Activated CD4-positive, alpha-beta memory T cell treated with anti-CD3 and anti-CD28 coated beads for 36 hours (primary cell): ENCODE measurements at places on chromosomes 6 and 20. TPM values are rescaled to one million over a fixed set of nuclear protein-coding genes. Genes with fewer than 3 reads are reported as not detected.

SLC22A7 gene
- total RNA-seq: not detected

GRCh38 chr6:27280064-27280539 lies 32.0 kb downstream of the POM121L2 start:
- peak; percentile 30 for DNase-seq

GRCh38 chr6:125004797-125005595 lies 42.8 kb downstream of the RNF217 start:
- DNase-seq: no peak

DNA sequence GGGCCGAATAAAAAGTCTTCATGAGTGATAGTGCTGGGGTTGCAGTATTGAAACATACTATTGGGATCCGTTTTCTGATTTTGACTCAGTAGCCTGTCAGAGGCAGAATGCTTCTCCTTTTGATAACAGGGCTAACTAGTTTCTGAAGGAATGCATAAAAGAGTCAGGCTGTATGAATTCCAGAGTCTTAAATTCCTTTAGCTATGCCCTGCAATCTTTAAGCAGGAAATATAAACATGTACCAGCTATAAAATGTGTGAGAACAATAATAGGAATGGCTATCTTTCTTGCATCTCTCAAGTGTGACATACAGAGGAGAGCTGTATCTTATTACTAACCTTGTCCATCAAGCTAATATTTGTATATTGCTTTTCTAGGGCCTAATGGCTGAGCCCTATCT lies 917.1 kb downstream of the KIF16B start:
- DNase-seq: no peak

DNA sequence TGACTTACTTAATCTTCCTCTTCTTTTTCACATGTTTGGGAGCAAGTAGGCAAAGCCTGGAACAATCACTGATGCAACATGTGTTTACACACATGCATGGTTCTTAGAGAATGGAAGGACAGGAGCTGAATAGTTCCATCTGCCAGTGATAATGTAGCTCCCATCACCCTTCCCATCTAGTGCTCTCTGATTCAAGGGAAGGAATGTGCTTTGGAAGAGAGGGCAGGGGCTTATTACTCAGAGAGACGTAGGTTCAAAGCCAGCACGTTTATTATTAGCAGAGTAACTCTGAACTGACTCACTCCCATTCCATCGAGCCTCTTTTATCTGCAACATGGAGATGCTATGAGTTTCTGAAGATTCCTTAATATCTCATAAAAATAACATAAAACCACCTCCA lies 211.9 kb downstream of the GMPR start:
- no peak for DNase-seq

DNA sequence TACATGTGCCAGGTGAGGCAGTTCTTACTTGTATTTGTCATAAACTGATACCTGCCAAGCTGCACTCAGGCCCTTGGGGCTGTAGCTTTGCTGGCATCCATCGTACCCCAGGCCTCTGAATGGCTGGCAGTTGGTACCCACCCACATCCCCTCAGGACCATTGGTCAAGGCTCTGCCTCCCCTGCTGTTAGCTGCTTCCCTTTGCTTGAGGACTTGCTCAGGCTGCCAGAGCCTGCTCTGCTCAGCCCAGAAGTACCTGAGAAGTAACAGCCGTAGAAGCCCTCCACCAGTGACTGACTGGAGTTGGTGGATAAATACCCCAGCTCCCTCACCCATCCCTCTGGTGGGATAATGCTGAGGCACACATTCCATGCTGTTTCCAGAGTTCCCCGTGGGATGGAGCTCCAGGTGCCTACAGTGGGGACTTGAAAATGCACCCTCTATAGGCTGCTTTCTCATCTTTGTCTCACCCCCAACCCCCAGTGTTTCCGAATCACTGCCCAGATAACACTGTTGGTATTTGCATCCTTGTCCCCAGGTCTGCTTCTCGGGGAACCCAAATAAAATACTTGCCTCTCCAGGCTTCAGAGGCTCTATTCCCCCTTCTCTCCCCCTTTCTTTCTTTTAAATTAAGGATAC lies 7.3 kb downstream of the EBF4 start:
- no peak for DNase-seq

DNA sequence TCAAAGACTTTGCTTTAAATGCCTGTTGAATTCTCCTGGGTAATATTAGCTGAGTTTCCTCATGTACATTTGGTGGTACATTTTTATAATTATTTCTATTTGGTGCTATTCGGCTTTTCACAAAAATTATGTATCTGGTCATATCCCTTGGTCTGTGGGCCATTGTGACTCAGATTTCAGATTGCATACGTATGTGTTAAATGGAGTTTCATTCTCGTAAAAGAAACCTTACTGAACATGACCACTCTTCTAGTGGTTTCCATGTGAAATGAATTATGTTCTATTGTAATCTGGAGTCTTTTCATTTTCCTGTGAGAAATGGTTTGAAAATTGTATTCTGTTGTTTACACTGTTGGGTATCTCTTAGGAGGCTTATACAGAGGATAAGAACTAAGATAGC lies 386.2 kb upstream of the FLRT3 start:
- DNase-seq: no peak

GRCh38 chr20:40431611-40432010 lies 257.4 kb downstream of the MAFB start:
- DNase-seq: no peak

ENPP3 gene
- 0.86 TPM for total RNA-seq

PRL gene
- total RNA-seq: not detected

DNA sequence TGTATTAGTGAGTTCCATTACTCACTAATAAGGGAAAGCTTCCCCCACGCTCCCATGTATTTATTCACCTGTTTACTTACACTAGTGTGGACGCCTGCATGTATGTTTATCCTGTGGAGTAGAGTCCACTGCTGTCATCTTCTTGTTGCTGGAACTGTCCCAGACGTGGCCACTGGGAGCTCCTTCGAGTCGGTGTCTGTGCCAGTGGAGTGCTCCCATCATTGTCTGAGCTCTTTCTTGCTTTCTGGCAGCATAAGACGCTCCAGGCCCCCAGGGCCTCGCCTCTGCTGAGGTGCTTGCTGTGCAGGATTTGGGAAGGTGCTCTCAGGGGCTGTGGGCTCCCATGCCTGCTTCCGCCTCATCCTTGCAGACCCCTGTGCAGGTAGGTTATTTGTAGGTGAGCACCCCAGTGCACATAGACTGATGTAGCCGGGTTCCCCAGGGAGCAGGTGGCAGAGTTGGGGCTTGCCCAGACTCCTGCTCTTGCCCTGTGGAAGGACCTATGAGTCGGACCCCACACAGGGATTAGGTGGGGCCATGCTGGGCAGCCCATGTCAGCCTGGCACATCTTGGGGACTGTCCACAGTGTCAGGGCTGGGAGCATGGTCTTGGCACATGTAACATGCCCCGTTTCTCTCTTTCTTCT lies 16.6 kb downstream of the PHACTR3 start:
- DNase-seq: no peak

GRCh38 chr6:170174771-170175643 lies 115.9 kb downstream of the DLL1 start:
- no peak for DNase-seq

GRCh38 chr6:12383448-12383847 lies 93.3 kb downstream of the EDN1 start:
- no peak for DNase-seq

SLC25A27 gene
- 0.53 TPM for total RNA-seq

DNA sequence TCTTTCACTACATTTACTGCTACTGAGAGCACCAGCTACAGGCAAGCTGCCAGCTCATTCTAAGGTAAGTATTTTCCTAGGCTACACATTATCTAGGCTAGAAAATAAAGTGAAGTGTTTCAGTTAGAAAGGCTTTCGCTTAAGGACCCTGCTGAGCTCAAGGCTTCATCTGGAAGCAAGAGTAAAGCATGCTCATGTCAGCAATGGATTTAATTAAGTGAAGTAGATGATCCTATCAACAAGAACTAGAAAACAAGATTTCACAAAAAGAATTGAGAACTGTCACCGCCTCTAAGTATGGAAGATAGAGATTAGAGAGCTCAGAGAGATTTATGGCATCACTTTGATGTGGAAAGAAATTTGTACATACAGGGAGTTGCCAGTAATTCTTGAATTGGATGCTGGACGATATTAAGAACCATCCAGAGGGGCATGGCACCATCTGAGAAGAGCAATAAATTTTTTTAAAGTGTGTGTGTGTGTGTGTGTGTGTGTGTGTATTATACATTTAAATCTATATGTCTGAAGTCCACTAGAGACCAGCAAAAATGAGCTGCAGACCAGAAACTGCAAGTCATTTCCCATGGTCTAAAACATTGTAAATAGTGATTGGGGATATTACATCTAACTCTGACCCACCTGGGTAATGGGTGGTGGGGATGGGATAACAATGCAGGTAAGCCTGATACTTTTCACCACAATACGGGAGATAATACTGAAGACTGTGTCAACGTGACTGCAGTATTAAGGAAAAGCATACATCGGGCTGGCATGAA lies 105.2 kb upstream of the MAP7 start:
- no peak for DNase-seq

KCNK15 gene
- total RNA-seq: 0.71 TPM

NRSN1 gene
- not detected for total RNA-seq

DNA sequence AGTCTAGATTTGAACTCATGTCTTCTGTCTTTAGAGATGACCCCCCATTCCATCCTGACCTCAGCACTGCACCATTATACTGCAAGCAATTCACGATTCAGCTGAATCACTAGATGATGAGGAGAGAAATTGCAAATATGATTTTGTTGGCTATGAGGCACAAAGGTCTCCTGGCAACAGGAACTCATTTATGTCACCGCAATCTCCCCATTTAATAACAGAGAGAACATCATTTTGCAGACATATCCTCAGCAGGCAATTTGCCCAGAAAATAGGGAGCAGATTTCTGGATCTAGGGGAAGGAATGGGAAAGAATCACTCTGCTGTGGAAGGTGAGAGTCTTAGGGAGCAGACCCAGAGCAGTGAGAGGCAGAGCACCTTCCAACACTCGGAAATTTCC lies 303.0 kb downstream of the PAX1 start:
- DNase-seq: no peak

DNA sequence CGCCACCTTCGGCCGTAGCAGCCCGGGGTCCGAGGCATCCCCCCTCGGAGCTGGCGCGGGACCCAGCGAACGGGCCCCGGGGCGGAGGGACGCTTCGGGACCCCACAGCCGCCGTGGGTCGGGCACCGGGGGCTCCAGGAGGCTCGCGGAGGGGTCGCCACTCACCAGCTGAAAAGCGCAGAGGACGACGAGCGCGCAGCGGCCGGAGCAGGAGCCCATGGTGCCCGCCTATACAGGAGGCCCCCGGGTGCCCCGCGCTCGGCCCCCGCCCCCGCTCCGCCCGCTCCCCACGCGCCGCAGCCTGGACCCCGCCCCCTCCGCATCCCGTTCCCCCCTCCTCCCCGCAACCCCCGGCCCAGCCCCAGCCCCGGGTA lies at the start of gene NKAIN4:
TSS of gene NKAIN4 (minus strand) at position 232 of the 374 bp plus-strand sequence. CDS start at position 219, 13 bp downstream.
- DNase-seq: no peak

SASH1 gene
- 0.44 TPM for total RNA-seq

DNA sequence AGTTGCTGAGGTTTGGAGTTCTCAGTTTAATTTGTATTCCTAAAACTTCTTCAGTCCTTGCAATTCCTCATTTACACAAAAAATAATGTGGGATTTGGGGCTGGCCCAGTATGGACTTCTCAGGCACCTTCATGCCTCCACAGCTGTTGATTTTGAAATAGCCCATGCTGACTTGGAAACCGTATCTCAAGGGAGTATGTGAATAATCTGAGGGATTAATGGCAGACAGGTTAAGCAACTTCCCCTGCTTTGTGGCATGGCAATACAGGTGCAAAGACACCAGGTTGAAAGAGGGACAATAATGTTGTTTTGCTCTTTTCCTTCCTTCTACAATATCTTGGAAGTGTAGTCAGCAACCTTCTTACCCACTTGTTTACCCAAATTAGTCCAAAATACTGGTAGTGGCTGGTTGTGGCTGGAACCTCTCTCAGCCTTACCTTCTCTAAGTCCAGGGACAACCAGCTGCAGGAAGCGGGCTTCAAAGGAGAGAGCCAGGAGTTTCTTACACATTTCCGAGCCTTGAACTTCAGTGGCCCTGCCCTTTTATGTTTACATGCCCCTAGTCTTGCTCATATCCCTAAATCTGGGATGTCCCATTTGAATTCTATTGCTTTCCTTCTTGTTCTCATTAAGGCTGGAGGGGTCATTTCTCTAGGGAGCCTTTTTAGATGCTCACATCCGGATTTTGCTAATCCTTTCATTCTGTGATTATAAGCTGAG lies 44.1 kb upstream of the ADGRF1 start:
- no peak for DNase-seq

DNA sequence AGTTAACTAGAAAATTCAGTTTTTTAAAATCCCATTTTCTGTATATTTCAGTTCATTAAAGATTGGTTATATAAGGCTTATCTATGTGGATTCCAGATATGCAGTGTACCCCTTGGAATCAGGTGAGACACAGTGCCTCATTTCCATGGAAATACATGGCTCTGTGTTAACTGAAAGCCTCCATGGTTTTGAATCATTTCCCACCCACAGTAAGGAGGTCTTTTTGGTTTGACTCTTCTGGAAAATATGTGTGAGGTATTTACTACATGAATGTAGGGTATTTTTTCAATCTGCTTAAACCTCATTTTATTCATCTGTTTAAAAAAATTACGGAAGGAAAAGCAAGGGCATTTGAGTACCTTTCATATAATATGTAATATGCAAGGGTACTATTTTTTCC lies 25.5 kb downstream of the RNF144B start:
- DNase-seq: no peak

QKI gene
- total RNA-seq: 43.9 TPM

METTL24 gene
- total RNA-seq: not detected

- peak; percentile 39 for DNase-seq
Measured at GRCh38 chr20:63177134-63177784, 38.7 kb downstream of the YTHDF1 start.

DNA sequence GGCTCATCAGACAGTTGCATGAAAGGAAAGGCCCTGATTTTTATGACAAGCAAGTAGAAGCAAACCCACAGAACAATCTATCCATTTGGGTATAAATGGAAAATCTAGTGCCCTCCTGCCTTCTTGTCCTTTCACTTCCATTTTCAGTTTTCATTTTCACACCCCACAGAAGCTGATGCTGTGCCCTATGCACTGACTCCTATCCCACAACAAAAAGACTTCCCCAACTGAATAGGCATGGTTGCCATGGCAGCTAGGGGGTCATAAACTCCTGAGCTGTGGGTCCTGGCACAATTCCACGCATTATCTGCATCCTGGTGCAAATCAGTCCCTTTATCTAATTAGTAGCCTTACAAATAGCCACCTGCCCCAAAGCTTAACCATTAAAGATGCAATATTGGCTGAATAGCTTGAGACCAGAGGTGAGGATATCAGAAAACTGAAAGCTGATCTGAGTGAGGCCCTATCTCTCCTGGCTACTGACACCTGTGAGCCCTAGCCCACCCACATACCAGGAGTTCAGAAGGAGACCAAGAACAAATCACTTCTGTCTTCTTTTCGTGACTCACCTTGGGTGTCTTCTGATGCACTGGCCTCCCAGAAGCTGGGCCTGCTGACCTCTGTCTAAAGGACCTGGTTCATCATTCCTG lies 34.9 kb upstream of the HEY2 start:
- no peak for DNase-seq

TPD52L1 gene
- 1.3 TPM for total RNA-seq
